ENCODE measurements at places on chromosomes 6 and 20. TPM values are rescaled to one million over a fixed set of nuclear protein-coding genes. Genes with fewer than 3 reads are reported as not detected.

The ZCCHC3 gene
- total RNA-seq, result 29.1 TPM

The NRSN1 gene
- total RNA-seq, result 0.37 TPM

DNA sequence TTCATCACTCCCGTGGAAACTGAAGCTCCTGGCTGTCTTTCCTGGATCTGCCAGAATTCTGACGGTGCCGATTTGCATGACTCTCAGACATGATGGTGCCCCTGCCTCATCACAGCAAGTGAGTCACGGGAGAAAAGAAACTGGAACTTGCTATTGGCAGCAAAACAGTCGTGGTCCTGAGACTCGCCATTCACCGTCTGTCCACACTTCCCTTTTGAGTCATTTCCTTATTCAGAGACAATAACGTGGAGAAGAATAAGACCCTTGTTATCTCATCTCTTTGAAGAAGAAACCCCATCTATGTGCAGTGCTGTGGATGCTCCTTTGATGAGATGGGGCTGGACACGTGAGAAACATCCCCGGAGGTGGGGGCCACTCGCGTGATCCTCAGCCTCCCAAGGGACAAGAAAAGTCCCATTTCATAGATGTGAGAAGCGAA is 4.2 kb downstream of the GPR31 start:
- no peak for DNase-seq

- DNase-seq, result no peak
Measured at GRCh38 chr20:37314617-37315016, 25.2 kb downstream of the MANBAL start.

GRCh38 chr6:75244063-75244584 is 523 bp upstream of the COX7A2 start:
- DNase-seq, result no peak

Measured in testis (tissue), 5 donors.